ENCODE measurements at places on chromosomes 1 and 21.

- no peak for DNase-seq
These were observed 175.7 kb downstream of the VPS13D start for GRCh38 chr1:12405325-12406210.

DNA sequence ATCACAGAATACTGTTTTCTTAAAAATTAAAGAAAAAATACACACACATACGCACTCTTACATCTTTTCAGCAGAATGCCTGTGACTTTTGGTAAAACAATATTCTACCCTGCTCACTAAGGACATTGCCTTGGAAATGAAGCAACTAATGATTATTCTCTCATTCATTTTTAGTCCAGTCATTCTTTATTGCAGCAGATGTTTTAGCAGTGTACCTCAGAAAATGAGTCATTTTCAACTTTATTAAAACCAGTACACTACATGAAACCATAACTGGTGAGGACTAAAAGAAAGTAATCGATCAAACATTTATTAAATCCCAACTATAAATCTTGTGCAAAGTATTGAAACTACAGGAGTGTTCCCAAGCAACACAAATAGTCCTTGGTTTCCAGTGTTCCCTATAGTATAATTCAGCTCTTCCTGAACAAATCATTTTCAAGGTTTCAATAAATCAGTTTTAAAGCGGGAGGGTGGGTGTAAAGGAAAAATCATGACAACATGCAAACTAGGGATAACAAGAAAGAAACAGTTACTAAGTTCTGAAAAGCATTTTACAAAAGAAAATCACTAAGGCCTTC, 114.2 kb downstream of the ADGRL4 start:
- no peak for DNase-seq

DNA sequence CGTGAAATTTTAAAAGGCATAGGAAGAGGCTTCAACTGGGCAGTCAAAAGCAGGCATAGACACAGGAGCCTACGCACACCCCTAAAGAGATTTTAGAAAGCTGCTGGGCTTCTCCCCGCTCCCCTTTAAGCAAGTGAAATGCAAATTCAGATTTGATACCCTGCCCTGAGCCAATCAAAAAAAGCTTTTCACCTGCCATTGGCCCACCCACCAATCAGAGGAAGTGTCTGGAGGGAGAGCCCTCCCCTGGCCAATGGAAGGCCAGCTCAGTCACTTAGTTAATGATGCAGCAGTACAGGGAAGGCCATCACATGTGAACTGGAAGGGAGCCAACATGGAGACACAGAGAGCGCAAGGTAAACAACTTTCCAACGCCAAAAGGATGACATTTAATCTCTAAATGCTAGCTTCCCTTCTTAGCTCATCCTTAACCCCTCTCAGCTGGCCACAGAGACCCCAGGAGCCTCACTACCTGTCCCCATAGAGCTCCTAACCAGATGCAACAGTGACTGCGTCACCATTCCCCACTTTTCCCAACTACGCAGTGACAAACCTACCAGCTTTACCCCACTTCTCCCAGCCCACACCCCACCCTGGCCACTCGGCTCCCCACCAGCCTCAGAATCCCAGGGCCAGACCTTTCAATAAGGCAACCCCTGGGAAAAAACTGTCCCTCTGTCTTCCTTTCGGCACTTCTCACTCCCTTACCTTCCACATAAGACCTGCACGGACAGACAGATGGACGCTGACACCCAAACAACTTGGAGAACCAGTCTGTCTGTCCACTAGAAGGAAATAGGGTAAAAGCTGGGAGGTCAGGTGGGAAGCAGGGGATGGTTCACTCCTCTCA, 71.0 kb downstream of the CD46 start:
- peak; percentile 96 for DNase-seq

DNA sequence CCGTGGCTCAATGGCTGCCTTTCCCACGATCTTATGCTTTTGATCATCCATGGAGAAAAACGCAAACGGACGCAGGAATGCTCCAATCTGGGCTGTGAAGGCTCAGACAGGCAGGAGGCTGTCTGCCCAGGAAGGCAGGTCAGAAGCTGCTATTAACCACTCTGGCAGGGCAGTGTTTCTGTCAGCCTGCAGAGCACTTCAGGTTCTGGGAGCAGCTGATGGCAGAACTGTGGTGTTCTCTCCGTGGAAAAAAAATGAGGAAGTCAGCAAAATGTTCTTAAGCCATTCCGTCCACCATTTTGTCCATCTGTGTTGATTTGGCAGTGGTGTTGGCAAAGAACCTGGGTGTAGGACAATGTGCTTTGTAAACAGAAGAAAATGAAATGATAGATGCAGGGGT, 91.7 kb downstream of the SIM2 start:
- peak; percentile 25 for DNase-seq

DNA sequence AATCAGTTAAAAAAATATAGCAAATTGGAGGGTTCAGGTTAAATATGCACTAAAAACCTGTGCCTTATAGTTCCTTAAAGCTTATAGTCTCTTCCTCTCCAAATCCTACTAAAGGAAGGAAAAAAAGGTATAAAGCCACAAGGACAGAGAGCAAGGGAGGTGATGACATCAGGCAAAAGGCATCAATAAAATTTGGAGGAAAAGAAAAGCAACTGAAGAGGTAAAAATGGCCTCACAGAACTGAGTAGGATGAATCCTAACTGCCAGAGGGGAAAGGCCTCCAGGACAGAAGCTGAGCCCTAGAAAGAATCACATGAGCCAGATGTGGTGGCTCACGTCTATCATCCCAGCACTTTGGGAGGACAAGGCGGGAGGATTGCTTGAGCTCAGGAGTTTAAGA, 8.1 kb downstream of the CCSAP start:
- peak; percentile 16 for DNase-seq

Data from kidney tubule cell (primary cell).